ENCODE measurements at places on chromosomes 2 and 18. TPM values are rescaled to one million over a fixed set of nuclear protein-coding genes. Genes with fewer than 3 reads are reported as not detected.

GRCh38 chr2:73968357-73968937 is 16.3 kb upstream of the TET3 start:
- no peaks in the 10 kb centered on the region for H3K27me3 ChIP-seq
- no peak for DNase-seq
- H3K4me3 ChIP-seq, result no peak overlapping the region

DNA sequence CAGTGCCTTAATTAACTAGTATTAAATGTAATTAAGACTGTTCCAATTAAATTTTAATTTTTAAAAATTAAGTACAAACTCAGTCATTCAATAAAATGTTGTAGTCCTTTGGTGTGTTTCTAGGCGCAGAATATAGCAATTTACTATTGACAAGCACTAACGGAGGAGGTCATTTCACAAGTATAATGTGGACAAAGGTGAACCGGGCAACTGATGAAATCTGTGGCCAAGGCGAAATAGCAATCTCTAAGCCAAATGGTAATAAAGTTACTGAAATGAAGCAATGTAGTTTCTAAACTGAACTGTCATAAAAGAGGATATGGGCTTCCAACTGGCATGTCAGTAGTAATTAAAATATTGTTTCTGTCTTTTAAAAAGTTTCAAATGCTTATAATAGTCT is 27.5 kb downstream of the FIGN start:
- H3K27ac ChIP-seq, result no peak overlapping the region
- H3K4me1 ChIP-seq, result no peaks in the 10 kb centered on the region
- no peaks in the 10 kb centered on the region for H3K36me3 ChIP-seq
- DNase-seq, result no peak

The MBOAT2 gene
- total RNA-seq, result 2.0 TPM

DNA sequence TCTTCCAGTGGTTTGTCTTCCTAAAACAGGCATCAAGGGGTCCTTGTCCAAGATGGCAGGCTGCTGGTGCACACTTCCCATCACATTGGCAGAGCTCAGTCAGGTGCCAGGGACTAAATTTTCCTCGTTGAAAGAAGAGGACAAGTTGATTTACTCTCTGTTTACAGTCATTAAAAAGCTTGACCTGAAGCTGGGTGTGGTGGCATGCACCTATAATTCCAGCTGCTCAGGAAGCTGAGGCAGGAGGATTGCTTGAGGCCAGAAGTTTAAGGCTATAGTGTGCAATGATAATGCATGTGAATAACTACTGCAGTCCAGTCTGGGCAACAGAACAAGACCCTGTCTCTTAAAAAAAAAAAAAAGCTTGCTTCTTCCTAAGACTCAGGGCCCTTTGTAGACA is 3.6 kb upstream of the PLB1 start:
- no peaks in the 10 kb centered on the region for H3K27me3 ChIP-seq
- H3K4me3 ChIP-seq, result no peak overlapping the region
- H3K4me1 ChIP-seq, result no peaks in the 10 kb centered on the region
- DNase-seq, result no peak
- no peak overlapping the region for H3K27ac ChIP-seq

The ANKRD29 gene
- not detected for total RNA-seq

The NETO1 gene
- not detected for total RNA-seq

- H3K4me1 ChIP-seq, result peaks cover 12% of the 10 kb centered on the region
- H3K27ac ChIP-seq, result no peak overlapping the region
- H3K4me3 ChIP-seq, result no peak overlapping the region
- no peaks in the 10 kb centered on the region for H3K27me3 ChIP-seq
Measured at GRCh38 chr2:231640641-231641111, 48.0 kb downstream of the TEX44 start.

- no peaks in the 10 kb centered on the region for H3K27me3 ChIP-seq
- no peak overlapping the region for H3K27ac ChIP-seq
- H3K36me3 ChIP-seq, result no peaks in the 10 kb centered on the region
- DNase-seq, result no peak
Measured at GRCh38 chr2:51997571-51997970, 965.6 kb upstream of the NRXN1 start.

DNA sequence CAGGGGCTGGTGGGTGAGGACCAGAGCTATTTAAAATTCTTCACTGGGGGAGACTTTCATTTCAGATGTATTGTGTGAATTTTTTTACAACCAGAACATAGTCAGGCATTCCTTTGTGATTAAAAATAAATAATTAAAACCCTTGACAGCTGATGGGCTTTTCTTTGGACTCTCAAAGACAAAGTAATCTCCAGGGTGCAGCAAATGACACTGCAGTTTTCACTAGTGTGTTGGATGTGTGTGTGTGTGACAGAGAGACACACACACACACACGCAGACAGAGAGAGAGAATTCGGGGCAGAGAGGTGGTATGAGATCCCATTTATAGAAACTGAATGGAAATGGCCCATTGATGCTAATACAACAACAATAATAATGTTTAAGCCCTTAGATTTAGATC is 10.3 kb upstream of the GALNT14 start:
- no peaks in the 10 kb centered on the region for H3K4me1 ChIP-seq
- H3K4me3 ChIP-seq, result no peak overlapping the region
- no peaks in the 10 kb centered on the region for H3K27me3 ChIP-seq
- H3K27ac ChIP-seq, result no peak overlapping the region
- no peak for DNase-seq
- H3K36me3 ChIP-seq, result no peaks in the 10 kb centered on the region

DNA sequence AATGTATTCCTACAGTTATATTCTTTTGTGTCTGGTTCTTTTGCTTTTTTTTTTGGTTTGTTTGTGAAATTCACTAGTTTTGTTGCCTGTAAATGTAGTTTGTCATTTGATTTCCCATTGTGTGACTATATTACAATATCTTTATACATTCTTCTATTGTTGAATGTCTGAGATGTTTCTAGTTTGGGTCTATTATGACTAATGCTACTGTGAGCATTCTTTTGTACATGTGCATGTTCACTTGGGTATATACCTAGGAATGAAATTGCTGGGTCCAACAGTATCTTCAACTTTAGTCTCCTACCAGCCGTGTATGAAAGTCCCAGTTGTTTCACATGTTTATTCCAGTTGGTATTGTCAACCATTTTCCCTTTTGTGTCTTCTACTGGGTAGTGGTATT is 112.7 kb upstream of the RBMS1 start:
- no peaks in the 10 kb centered on the region for H3K36me3 ChIP-seq
- H3K4me1 ChIP-seq, result peaks cover 10% of the 10 kb centered on the region
- no peak overlapping the region for H3K27ac ChIP-seq
- no peaks in the 10 kb centered on the region for H3K27me3 ChIP-seq

DNA sequence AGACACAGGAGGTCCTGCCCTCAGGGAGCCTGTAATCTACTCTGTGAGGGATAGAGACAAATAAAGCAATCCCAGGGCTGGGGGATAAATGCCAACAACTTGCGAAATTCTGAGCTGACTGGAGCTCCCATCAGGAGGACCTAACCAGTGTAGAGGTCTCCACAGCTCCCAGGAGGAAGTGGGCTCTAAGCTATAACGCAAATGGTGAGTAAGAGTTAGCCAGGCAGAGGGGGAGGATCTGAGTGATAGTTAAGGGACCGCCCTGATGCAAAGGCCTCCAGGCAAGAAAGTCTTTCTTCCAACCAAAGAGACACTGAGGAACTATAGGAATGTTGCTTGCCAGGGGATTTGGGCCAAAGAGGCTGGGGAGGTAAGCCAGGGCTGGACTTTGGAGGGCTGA is 16.0 kb upstream of the ZNF532 start:
- no peak for DNase-seq
- H3K27ac ChIP-seq, result no peak overlapping the region
- H3K4me1 ChIP-seq, result peaks cover 7% of the 10 kb centered on the region
- H3K27me3 ChIP-seq, result peaks cover 4% of the 10 kb centered on the region
- H3K36me3 ChIP-seq, result no peaks in the 10 kb centered on the region
- no peak overlapping the region for H3K4me3 ChIP-seq

The GAL3ST2 gene
- 0.39 TPM for total RNA-seq

- peaks cover 29% of the 10 kb centered on the region for H3K4me1 ChIP-seq
- peak; percentile 52 for DNase-seq
- no peak overlapping the region for H3K4me3 ChIP-seq
- H3K27ac ChIP-seq, result no peak overlapping the region
- H3K36me3 ChIP-seq, result no peaks in the 10 kb centered on the region
- no peaks in the 10 kb centered on the region for H3K27me3 ChIP-seq
Measured at GRCh38 chr2:33497221-33497650, 20.8 kb downstream of the RASGRP3 start.

- no peaks in the 10 kb centered on the region for H3K36me3 ChIP-seq
- H3K4me1 ChIP-seq, result no peaks in the 10 kb centered on the region
- no peak for DNase-seq
- H3K4me3 ChIP-seq, result no peak overlapping the region
Measured at GRCh38 chr2:146814971-146815370, 1029.9 kb upstream of the ACVR2A start.

The SPATA3 gene
- not detected for total RNA-seq

DNA sequence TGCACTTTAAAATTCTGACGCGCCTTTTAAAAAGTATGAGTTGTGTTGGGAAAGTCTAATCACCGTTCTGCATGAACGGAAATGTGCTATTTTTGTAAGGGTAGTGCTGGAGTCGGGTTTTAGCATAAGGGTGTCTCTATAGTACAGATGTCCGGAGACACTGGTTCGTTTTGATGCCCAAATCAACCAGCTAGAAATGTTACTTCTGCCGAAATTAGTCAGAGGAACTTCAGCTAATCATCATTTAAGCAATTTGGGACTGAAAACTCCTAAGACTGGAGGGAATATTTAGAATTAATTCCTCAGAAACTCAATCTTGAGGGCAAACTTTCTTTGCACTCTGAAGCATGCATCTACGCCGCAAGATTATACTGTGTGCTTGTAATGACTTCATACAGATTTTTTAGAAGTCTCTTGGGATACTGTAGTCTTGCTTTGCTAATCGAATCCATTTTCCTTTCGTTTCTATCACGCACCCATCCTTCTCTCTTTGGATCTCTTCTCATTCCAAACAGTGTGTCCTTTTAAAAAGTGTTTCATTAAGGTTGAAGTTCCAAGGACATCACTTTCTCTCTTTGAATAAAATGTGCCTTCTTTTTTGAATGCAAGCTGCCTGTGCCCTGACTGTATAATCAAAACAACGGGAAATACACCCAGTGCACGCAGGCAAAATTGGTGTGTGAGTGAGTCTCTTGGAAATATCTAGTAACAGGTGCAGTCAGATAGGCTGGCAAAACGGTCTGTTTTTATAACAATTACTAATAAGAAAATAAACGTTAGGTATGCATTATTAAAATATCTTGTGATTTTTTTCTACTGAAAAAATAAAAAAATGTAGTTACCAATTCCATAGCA is 270.9 kb upstream of the TCF4 start:
- no peaks in the 10 kb centered on the region for H3K27me3 ChIP-seq
- DNase-seq, result no peak
- no peak overlapping the region for H3K4me3 ChIP-seq
- no peaks in the 10 kb centered on the region for H3K4me1 ChIP-seq
- no peaks in the 10 kb centered on the region for H3K36me3 ChIP-seq

- H3K4me3 ChIP-seq, result no peak overlapping the region
- no peaks in the 10 kb centered on the region for H3K27me3 ChIP-seq
- no peaks in the 10 kb centered on the region for H3K4me1 ChIP-seq
- no peak for DNase-seq
- no peak overlapping the region for H3K27ac ChIP-seq
Measured at GRCh38 chr2:132760405-132760804, 90.4 kb upstream of the LYPD1 start.

The UGT1A8 gene
- total RNA-seq, result not detected

The UPP2 gene
- total RNA-seq, result not detected
